ENCODE measurements at places on chromosomes 13 and 19.

DNA sequence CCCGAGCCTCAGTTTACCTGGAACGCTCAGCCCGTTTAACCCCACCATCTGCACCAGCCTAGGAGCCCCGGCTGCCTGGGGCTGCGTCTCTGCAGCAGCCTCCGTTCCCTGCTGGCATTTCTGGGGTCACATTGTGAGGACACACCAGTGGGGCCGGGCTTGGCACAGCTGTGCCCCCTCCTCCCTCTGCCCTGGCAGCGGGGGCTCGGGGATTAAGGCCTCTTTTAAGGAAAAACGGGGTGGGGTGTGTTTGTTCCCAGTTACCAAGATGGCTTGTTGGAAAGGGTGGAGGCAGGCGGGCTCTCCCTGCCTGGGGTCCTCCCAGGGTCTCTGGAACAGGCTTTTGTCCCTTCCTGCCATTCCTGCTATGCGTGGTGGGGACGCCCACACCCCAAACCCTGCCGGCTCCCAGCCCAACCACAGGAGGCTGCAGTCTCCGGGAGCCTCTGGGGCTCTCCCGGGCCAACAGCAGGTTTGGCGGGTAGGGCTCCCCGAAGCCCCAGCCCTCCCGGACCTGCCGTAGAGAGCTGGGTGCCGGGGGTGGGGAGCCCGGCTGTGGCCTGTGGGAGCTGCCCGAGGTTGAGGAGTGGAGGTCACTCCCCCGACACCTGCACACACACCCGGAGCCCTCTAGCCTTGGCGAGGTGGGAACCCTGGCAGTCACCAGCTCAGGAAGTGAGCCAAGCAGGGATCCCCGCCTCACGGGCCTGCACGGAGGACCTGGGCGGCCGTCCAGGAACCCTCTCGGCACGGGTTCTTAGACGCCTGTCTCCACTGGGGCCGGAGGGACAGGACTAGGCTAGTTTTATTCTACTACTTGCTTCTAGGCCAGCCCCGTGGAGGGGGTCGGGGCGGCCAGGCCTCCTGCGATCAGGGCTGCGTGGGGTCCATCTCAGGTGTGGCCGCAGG, 36.9 kb downstream of the GADD45B start:
- no peak for DNase-seq

DNA sequence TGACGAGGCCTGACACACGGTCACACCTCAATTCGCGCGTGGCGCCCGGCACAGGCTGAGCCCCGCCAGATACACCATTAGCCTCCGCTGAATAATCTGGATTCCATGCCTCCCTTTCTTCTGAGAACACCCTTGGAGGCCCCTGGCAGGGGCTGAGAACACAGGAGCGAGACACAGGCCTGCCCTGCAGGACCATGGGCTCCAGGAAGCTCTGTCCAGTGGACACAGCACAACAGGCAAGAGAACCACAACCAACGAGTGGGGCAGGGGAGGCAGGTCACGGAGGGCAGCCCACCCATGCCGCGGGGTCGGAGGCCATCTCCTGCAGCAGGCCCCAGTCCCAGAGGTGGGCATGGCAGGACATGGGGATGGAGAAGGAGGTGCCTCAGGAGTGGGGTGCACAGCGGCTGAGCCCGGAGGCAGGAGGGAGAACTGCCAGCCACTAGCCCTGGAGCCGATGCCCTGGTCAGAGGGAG, 75.8 kb upstream of the C13orf46 start:
- peak; percentile 28 for DNase-seq

DNA sequence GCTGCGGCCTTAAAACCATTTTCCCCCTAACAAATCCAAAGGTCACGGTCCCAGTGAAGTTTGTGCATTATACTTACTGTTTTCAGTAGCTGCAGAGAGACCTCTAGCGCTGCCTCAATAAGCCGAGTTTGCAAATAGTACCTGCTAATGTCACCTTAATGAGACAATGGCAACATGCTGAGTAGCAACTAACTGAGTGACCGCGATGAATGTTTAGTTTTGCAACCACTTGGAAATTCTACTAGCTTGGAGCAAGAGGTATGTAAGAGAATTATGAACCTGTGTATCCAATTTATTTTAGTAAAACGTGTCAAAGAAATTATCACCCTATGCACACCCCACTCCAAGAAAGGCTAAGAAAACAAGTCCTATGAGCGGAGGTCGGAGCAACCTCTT, 1.2 kb downstream of the KPNA3 start:
- DNase-seq: no peak

DNA sequence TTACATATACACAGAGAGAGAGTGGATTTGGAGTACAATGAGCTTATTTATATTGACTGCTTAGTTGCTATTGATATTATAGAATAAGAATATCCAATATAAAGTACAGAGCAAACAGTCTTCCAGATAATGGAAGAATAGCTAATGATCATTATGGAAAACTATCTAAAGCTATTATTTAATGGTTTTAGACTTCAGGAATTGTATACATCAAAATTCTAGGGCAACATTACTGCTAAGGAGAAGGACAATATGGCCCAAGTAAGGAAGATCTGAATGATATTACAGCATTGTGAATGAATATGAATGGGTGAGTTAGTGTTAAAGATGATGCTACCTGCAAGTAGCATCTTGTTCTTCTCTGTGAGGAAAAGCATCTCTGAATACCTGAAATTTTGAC, 604.2 kb upstream of the PCDH20 start:
- no peak for DNase-seq

DNA sequence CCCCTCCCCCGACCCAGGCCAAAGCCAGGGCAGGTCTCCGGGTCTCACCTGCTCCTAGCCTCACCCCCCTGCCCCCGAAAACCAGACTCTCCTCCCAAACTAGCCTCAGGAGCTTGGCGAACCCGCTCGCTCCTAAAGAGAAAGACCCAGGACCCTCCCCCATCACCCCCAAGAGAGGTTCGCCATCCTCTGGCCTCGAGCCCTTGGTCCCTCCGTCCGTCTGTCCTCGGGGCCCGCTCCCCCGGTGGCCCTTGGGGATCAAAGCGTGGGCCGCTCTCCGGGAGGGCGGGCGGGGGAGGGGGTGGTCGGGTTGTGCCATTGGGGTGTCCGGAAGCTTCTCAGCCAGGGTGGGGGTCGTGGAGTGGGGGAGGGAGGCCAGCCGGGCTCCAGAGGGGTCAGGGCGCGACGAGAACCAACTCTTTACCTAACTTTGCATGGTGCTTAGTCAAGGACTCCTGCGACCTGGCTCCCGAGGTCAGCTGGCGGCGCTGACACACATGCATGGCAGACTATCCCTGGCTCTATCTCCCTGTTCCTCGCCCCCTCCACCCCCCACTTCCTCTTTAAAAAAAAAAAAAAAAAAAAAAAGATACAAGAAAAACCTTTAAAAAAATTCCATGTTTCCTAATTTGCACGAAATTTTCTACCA, 15.6 kb downstream of the SMIM24 start:
- DNase-seq: no peak
